ENCODE measurements at places on chromosomes 1 and 21.

GRCh38 chr1:67162954-67163353 is 3.3 kb upstream of the IL23R start:
- DNase-seq: no peak

- DNase-seq: no peak
These were observed 11.7 kb downstream of the LUZP1 start for GRCh38 chr1:23156940-23157339.

GRCh38 chr1:167683226-167683625 is 38.6 kb upstream of the MPZL1 start:
- DNase-seq: no peak

DNA sequence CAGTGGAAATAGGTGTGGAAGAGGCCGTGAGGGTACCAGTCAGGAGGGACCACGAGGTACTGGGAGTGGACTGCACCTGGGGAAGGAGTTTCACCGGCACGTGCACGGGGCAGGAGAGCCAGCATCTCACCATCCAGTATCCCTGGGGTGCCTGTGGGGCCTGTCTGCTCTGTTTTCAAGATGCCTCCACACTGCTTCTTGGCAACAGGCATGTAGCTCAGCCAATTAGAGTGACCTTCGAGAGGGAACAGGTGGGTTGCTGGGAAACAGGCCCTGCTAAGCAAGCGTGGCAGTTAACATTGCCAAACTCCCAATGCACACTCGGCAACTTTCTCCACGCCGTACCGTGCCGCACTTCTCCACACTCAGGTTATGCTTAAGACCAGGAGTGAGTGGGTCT is 17.7 kb downstream of the KCNC4 start:
- DNase-seq: no peak

- DNase-seq: no peak
These were observed 127.1 kb downstream of the C1orf21 start for GRCh38 chr1:184513966-184514365.

GRCh38 chr21:36767096-36767495 is 68.2 kb downstream of the SIM2 start:
- DNase-seq: no peak

DNA sequence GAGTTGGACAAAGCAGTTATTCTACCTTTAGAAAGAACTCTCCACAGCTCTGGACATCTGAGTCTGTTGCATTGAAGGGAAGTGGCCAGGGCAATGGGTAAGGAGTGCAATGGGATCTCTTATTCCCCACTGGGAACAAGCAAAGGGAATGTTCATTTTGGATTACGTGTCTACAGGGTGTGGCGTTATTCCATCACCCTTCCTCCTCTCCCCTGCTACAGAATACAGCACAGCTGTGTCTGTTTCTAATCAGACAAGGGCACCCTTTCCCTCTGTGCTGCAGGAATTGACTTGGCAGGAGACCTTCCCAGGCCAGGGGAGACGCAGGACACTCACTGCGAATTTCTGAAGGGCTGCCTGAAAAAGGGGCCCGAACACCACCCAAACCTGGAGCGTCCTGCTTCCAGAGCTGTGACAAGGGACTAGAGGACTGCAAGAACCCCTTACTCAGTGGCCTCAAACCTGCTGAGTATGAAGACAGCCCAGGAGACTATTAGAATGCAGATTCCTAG is 163.6 kb upstream of the RAB4A start:
- no peak for DNase-seq

DNA sequence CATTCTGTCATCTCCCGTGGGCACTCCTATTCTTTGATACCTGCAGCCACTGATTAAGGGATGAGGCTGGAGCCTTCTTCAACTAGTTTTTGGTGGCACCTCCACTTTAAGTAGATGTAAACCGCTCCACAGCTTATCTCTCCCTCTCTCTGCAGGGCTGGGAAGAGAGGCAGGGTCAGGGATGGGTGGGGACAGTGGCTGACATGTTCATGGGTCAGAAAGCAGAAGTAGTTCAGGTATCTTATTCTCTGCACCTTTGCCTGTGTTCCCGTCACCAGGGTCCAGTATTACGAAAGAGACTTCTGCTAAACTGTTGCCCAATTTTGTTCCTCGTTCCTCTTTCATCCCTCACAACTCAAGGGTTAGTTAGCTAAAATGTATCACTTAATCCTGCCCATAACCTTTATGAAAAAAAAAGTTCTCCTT is 51.7 kb upstream of the EDEM3 start:
- no peak for DNase-seq

Measured in stimulated activated CD4-positive, alpha-beta T cell treated with anti-CD3 and anti-CD28 coated beads, Interleukin-1b, Interleukin-23, amount 100 ng/mL, for 1 hour (primary cell).